Occipital lobe (tissue), 3 donors: ENCODE measurements at places on chromosomes 2 and 18. TPM values are rescaled to one million over a fixed set of nuclear protein-coding genes. Genes with fewer than 3 reads are reported as not detected.

Gene LINC00305
- total RNA-seq: not detected

Gene PLCL1
- 26.0 TPM for total RNA-seq

Gene SNORC
- total RNA-seq: 1.6 TPM

Gene STPG4
- 0.78 TPM for total RNA-seq

Gene SERPINB12
- not detected for total RNA-seq

Gene MBP
- total RNA-seq: 5.8 TPM

Gene POTEI
- total RNA-seq: not detected

Gene ITPRID2
- total RNA-seq: 41.0 TPM

Gene CXCR1
- total RNA-seq: not detected

DNA sequence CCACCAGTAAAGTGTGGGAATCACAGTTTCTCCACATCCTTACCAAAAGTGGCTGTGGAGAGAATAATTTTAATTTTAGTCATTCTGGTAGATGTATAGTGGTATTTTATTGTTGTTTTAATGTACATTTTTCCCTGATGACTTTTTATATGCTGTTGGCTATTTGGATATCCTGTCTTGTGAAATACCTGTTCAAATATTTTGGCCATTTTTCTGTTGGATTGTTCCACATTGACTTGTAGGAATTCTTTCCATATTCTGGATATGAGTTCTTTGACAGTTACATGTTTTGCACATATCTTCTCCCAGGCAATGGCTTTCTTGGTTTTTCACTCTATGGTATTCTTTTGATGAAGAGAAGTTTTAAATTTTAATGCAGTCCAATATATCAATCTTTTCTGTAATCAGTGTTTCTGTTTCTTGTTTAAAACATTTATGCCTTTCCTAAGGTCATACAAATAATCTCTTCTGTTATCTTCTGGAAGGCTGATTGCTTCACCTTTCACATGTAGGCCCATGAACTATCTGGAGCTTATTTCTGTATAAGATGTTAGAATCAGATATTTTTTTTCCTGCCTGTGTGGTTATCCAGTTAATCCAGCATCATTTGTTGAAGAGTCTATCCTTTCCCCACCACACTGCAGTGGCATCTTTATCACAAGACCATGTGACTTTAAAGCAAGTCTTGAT, 19.0 kb downstream of the AFTPH start:
- no peak for DNase-seq

DNA sequence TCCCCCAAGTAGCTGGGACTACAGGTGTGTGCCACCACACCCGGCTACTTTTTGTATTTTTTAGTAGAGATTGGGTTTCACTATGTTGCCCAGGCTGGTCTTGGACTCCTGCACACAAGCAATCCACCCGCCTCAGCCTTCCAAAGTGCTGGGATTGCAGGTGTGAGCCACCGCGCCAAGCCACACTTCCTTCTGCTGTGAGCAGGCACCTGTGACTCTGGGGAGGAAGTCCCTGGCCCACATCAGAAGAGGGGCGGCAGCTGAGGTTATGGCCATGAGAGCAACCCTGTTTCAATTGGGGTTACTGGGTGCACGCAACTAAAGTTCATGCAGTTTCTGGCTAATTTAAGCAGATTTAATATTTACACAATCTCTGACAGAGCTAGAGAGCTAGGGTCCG, 91.0 kb downstream of the PLB1 start:
- no peak for DNase-seq

DNA sequence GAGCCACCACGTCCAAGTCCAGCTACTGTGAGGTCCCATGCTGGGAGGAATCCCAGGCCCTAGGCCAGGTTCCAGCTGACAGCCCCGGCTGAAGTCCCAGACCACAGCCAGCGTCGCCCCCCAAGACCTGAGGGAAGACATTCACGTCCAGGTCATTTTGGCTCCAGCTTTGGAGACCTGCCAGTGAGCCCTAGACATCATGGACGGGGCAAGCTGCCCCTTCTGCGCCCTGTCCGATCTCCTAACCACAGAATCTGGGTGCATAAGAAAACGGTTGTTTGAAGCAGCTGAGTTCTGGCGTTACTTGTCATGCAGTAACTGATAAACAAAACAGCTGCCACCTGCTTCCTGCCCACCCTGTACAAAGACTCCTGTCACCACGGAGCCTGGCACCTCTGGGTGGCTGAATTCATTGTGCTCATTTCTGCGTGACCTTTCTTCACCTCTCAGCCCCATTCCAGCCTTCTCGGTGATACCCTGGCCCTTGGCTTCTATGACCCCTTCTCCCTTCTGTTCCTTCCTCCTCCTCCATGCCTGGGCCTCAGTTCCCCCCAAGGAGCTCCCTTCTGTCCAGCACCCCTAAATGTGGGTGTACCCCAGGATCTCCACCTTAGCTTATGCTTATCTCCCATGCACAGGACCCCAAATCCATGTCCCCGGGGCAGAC, 72.6 kb upstream of the SMAD7 start:
- no peak for DNase-seq

DNA sequence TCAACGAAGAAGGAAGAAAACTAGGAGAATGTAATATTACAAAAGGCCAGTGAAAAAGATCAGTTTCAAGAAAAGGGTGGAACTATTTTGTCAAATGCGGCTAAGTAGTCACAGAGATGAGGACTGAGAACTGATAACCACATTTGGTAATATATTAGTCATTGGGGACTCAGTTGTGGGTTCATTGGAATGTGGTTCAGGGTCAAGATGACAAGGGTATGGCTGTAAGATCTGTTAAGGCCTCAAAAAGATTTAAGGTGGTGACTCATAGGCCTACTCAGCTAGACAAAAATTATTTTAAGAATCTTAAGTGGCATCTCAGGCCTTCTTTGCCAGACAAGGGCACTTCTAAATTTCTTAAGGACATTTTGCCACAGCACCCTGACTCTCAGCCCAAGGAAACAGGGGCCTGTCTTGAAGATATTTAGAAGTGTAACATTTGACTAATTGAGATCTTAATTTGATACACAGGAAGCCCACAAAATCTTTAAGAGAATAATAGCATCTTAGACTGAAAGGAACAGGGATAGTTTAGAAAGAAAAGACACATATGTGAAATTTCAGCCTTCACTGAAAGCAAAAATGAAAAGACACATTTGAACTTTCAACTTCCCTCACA, 81.3 kb downstream of the STRADB start:
- no peak for DNase-seq

DNA sequence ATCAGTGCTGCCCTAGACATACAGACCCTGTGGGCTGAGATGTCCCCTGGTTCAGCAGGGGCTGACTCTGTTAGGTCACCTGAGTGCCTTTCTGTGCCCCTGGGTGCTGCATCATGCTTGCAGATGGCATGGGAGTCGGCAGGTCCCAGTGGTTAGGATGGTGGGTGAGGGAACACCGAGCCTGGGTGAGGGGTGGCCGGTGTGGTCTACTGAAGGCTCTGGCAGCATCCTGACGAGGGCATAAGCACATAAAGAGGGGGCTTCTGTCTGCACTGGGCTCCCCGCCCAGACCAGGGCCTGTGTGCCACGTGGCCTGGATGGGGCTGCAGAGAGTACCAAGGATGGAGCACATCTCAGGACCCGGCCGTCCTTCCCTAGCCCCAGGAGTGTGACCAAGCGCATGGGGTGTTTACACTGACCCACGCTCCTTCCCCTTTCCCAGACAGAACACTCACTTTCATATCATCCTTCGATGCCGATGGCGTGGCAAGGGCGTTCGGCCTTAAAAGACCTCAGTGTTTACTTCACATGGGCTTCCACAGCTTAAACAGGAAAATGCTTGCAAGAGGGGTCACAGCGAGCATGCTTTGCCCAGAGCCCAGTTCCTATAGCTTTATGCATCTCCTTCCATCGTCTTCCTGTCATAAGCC, 115.1 kb downstream of the STPG4 start:
- DNase-seq: no peak

DNA sequence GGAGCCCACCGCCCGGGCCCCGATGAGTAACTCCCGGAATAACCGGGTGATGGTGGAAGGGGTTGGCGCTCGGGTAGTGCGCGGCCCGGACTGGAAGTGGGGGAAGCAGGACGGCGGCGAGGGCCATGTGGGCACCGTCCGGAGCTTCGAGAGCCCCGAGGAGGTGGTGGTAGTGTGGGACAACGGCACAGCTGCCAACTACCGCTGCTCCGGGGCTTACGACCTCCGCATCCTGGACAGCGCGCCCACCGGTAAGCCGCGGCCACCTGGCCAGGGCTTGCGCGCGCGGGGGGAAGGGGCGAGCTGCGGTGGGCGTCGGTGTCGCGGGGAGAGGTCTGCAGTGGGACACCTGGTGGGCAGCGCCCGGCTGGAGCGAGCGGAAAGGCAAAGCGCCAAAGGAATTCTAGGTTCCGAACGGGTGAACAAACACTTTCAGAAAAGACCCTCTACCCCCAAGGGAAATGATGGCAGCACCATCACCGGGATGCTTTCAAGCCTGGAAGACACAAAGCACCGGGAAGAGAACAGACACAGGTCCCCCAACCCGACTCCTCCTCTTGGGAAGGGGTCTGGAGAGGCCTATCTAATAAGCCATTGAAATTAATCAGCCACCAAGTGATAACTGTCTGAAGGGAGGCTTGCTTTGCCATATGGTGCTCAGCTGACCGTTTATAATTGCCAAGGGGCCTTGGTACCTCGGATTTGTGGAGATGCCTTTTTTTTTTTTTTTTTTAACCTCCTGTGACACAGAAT, 1.1 kb downstream of the MIB1 start:
- DNase-seq: no peak

- DNase-seq: no peak
Observed at GRCh38 chr2:71668326-71669057, 215.1 kb downstream of the DYSF start.

- DNase-seq: no peak
Observed at GRCh38 chr18:14025306-14025940, 106.8 kb downstream of the ZNF519 start.

DNA sequence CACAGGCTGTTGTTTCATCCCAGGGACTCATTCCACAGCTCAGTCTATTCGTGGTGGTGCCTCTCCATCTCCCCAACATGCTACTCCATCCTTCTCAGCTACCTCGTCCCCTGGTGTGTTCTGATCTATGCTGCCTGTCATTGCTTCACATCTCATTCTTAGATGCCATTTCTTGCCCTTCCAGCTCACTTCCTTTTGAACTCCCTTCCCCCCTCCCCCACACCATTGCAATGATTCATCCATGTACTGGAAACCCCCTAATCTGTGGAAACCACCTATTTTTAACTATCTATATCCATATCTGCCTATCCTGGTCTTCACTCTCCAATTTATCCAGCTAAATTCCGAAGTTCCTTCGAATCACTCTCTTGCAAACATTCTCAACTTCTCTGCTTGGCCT, 65.7 kb upstream of the PARD3B start:
- no peak for DNase-seq

GRCh38 chr2:43060390-43061016, 165.9 kb downstream of the ZFP36L2 start:
- no peak for DNase-seq

GRCh38 chr2:163601377-163601776, 134.4 kb downstream of the FIGN start:
- DNase-seq: no peak

GRCh38 chr2:107325981-107326786, 440.2 kb upstream of the ST6GAL2 start:
- no peak for DNase-seq
